ENCODE measurements at places on chromosomes 7 and 10.

GRCh38 chr10:6337382-6337781, 134.7 kb downstream of the PFKFB3 start:
- DNase-seq: no peak

GRCh38 chr7:11612737-11613136, 219.3 kb downstream of the THSD7A start:
- DNase-seq: no peak

DNA sequence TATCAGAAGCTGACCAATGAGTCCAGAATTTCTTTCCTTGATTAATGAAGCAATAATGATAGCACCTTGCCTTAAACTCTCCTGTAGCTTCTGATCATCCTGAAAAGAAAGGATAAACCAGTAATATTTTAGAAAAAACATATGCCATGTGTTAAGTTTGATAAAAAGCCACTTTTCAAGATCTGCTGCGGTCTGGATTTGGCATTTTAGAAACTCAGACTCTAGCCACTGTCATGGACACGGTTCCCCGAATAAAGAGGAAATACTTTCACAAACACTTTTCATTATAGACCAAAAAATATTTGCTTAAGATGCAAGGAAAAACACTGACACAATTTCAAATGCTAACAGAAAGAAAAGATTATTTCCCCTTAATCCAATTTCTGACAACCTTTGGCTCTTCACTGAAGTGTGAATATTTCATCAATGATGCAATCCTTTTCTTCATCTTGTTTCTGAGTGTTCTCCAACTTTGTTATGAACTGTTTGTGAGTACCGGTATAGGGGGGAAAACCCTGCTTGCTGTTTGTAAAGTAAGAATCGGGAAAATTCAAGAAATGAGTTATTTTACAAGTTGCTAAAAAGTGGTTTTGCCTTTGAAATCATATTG, 329.5 kb downstream of the CRPPA start:
- no peak for DNase-seq

- no peak for DNase-seq
Observed at GRCh38 chr7:15554081-15554480, 7.7 kb downstream of the AGMO start.

DNA sequence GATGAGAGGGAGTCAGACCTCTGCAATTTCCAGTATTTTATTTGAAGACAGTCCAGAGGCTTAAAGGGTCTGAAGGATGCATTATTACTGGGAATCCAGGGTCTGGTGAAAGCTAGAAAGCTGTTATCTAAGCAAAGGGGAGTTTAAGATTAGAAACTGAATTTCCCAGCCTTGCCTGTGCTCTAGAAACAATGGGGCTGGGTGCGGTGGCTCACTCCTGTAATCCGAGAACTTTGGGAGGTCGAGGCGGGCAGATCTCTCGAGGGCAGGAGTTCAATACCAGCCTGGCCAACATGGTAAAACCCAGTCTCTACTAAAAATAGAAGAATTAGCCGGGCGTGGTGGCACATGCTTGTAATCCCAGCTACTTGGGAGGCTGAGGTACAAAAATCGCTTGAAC, 71.5 kb upstream of the ANLN start:
- DNase-seq: no peak

DNA sequence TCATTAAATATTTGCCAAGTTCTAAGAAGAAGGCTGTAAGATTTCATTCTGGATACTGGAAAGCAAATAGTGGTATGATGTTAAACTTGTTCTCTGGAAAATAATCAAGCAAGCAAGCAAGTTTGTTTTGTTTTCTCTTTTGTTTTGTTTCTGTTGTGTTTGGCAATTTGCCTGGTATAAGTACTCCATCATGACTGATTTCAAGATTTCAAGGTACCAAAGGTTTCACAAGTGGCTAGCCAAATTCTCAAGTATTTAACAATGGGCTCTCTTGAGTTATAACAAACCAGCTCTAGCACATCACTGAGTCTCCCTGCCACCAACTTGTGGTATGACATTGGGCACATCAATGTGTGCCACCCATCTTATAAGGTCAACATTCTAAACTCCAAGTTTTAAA, 151.7 kb upstream of the IGFBP3 start:
- DNase-seq: no peak

All from stimulated activated CD8-positive, alpha-beta memory T cell treated with anti-CD3 and anti-CD28 coated beads, Interleukin-4, amount 100 ng/mL, for 4 hours (primary cell).